ENCODE measurements at places on chromosomes 4 and X.

DNA sequence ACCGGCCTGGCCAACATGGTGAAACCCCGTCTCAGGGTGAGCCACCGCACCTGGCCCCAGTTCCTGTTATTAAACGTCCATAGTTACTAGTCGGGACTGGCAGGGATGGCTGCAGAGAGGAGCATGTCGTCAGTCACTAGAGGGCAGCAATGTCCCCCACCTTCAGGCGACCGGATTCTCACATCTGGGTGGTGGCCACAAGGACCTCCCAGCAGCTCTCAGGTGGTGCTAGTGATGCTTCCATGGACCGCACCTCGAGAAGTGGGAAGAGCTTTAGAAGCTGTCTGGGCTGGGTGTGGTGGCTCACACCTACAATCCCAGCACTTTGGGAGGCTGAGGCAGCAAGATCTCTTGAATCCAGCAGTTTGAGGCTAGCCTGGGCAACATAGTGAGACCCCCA lies 13.3 kb upstream of the IL3RA start:
- DNase-seq: no peak

GRCh38 chr4:124409044-124409443 lies 303.5 kb downstream of the ANKRD50 start:
- no peak for DNase-seq

DNA sequence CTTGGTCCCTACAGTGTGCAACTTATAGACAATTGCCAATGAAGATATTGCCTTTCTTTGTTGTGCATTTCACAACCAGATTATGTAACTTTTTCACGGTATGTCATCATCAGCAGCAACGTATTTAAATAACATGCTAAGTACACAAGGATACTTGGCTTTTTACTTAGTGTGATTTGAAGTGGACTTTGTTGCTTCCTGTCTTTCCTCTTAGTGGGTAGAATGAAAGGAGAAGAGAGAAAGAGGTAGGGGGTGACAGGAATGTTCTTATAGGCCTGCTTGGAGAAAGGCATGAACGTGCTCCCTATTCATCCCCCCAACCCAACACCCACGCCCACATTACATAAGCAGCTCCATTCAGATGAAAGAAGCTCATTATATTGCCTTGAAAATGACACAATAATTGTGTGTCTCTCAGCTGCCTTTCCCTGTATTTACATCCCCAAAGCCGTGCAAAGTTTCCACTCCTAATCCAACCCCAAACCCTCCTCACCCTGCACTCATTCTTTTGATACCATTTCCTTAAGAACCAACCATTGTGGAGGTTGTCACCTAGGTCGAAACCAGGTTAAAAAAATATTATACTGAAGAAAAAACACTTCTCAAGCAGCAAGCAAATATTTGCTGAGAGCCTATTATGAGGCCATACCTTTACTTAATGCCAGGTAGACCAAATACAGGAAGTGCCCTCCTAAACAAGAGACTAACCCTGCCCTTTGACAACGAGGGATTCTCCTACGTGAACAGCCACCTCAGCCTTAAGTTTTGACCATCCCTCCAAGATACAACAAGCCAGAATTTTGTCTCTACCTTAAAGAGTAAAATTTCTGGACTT lies 25.2 kb upstream of the GK start:
- no peak for DNase-seq

DNA sequence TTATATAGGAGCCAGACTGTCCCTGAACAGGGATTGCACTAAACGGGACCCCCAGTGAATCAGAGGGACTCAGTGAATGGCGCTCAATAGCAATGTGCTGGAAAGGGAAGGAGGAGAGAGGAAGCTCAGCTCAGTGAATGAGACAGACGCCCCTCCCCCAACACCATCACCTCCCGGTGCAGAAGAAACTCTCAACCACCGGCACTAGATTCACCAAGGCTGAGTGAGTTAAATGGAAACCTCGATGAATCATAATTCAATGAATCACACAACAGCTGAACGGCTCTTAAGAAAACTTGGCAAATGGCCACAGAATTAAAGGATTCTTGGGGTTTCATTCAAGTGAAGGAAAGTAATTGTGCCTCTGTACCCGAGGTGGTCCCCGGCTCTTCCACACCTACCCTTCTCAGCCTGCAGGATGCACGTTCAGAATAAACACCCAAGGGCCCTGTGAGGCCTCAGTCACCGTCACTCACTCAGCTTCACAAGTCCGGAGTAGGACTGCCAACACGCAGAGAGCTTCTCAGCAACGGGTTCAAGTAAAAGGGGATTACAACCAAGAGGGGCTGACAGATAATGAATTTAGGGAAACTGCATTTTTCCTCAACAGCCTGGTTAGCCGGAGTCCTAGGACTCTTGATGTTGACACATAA lies 29.3 kb downstream of the CRMP1 start:
- no peak for DNase-seq

DNA sequence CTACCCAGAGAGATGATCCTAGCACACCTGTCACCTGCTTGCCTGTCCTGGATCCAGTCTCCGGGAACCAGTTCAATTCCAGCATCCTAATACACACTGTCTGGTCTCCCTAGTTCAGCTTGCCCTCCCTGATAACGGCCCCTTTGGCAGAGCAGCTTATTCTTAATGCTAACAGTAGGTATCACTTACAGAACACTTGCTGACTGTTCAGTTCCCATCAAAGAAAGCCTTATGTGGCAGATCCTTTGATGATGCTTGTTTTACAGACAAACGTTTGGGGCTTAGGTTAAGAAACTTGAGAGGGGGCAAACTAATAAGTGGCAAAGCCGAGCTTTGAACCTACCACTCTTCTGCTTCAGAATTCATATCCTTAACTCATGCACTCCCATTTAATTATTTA lies 890 bp downstream of the RASSF6 start:
- no peak for DNase-seq

DNA sequence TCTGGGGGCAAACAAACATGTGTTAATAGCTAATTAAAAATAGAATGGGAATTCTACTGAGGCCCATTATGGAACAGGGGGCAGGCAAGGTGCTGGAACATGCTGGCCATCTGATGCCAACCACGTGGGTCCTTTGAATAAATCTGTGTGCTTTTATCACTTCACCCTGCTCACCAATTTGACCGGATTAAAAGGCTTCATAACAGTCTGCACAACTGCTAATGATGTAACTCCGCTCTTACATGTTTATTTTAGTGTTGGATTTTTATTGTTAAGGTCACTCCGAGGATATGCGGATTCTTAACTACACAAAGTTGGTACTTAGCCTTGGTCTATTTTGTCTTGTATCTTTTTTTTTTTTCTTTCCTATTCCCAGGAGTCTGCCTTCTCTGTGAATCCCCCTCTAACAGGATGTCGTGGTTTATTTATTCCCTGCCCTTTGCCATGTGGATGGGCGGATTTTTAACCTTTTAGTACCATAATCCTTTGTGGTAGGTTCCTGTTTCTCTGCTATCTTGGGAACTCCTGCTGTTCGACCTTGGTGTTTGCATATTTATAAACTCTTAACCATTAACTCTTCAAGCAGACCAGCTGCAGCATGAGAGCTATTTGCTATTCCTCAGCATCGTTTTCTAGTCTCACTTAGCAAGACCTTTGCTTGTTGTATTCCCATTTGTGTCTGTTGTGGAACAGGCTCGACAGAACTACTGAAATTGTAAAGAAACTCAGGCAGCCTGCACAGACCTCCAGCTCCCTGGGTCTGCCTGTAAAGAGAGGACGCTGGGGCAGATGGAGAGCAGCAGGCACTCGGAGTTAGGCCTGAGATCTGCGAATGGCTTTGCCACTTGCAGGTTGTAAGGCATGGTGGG lies 38.0 kb downstream of the TRIM2 start:
- DNase-seq: no peak

GRCh38 chrX:71941776-71942175 lies 31.1 kb downstream of the NHSL2 start:
- no peak for DNase-seq

GRCh38 chrX:10620121-10620699 lies at the start of gene MID1:
MID1 (minus strand) TSS chrX:10620585; CDS start chrX:10567547, 53,038 bp downstream.
- DNase-seq: peak; percentile 42

- no peak for DNase-seq
Observed at GRCh38 chr4:73923631-73923937, 54.4 kb downstream of the CXCL1 start.

DNA sequence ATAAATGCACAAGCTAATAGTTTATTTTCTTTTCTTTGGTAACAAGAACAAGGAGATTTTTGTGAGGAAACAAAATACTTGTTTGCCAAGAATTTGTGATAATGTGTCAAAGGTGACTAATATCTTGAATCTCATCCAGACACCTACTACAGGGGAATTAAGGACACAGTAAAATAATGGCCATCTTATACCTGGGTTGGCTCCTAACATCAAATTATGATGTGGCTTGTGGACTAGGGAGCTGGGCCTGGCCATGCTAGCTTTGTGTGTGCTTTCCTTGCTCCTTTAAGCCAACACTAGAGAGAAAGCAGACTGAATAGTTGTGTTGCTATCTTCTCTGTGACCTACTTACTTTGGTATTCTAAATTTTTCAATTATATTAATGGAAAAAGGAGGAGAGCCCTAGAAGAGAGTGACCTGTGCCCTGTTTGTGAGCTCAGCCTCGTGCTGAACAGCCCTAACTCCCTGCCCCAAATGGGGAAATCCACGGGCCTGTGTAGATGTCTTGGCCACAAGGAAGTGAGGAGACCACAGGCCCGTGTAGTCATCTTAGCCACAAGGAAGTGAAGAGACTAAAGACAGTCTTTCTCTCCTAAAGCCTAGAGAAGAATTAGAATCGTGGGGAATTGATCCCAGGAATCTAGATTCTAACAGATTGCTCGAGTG lies 23.3 kb downstream of the ARHGAP24 start:
- DNase-seq: no peak

DNA sequence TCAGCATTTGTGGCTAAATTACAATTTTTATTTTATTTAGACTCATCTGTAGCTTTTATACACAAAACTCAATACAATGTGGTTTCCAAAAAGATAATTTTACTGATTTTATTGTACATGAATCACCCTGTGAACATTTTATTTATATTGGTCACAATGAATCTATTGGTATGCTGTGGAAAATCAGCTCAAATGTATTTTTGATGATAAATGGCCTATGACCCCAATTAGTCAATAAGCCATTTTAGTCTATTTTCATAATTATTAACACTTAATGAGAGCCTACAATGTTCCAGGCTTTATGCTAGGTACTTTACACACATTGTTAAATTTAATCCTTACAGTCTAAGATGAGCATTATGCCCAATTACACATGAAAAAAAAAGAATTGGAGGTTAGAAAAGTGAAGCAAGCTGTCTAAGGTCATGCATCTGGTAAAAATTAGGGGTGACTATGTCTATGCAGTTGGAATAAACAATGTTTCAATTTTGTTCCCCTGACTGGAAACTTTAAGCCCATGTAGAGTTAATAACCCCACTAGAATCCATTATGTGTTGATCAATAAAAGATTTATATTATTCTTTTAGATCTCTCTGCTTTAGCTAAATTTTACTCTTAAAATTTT lies 344.7 kb downstream of the PABPC4L start:
- DNase-seq: no peak

DNA sequence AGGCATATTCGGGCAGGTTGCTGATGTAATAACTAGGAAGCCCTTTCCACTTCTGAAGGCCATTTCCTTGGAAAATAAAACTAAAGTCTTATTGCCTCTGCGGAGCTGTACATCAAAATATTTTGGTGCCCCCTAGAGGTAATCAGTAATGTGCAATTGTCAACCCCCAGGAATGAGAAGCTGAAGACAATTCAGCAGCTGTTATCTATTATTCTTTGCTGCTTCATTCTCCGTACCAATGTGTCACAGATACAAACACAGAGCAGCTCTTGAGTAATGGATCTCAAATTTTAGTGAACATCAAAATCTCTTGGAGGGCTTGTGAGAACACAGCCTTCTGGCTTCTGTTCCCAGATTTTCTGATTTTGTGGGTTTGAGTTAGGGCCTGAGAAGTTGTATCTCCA lies 3.5 kb upstream of the SLIT2 start:
- peak; percentile 43 for DNase-seq
